ENCODE measurements at places on chromosomes 7 and 10.

GRCh38 chr10:36087006-36088005 is 445.2 kb upstream of the FZD8 start:
- DNase-seq: no peak

- DNase-seq: no peak
Measured at GRCh38 chr7:90841759-90842429, 245.8 kb downstream of the CDK14 start.

GRCh38 chr10:51663086-51663485 is 36.3 kb downstream of the CSTF2T start:
- DNase-seq: no peak

GRCh38 chr7:20306180-20306946 is 24.3 kb upstream of the ITGB8 start:
- DNase-seq: no peak

DNA sequence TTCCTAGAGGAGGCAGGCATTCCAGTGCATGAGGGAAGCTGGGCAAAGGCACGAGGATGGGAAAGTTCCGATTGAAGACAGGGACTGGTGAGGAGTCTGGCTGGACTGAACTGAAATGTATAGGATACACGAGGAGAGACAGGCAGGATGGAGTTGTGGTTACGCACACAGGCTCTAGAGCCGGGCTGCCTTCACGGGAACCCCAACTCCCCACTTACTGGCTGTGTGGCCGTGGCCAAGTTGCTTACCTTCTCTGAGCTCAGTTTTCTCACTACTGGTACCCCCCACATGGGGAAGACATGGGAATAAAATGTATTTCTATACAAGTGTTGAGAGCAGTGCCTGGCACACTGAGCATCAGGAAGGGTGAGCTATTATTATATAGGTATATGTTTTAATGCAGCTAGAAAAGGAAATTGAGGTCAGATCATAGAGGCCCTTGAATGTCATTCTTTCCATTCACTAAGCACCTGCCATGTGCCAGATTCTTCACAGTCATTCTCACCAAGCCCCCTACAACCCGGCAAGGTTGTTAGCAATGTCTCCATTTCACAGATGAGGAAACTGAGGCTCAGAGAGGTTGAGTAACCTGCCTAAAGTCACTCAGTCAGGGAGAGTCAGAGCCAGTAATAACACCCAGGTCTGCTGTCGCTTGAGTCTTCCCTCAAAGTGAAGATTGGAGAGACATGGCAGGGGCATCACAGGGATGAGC is 9.7 kb downstream of the CHST3 start:
- no peak for DNase-seq

GRCh38 chr7:41731493-41732435 is 28.9 kb upstream of the INHBA start:
- no peak for DNase-seq

DNA sequence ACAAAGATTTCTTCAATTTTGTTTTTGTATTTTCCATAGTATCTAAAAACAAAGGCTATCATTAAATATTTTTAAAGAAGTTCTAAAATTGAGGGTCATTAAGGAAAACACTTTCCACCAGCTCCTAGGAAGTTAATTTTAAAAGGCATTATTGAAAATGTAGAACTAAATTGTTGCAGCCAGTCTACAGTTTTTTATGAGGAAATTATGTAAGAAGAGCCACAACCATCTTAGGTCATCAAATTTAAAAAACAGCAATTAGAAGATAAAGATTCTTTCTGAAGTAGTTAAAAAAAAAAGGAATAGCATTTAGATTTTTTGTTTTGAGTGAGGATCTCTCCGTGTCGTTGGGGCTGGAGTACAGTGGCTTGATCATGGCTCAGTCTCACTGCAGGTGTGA is 161.7 kb downstream of the NRBF2 start:
- no peak for DNase-seq

DNA sequence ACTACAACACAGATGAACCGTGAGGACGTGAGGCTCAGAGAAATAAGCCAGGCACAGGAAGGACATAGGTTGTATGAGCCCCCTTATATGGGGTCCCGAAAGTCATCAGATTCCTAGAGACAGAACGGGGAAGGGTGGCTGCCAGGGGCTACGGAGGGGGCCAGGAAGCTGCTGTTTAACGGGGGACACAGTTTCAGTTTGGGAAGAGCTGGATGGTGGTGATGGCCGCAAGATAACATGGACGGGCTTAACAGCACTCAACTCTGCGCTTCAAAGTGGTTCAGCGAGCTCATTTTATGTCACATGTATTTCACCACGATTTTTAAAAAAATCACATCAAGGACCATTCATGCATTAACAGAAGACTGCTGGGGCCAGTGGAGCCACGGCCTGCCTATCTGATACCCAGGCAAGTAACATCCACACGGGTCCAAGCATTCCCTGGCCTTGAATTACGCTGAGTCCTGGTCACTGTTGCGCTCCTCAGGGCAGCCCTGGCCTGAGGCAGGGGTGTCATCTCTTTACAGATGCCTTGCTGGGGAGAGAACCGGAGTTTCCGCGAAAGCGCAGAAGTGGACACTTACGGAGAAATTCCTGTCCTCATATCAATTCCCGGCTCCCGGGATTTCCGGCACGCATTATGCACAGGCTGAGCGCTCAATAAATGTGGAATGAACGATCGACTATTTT is 1.5 kb downstream of the CARD11 start:
- DNase-seq: no peak

DNA sequence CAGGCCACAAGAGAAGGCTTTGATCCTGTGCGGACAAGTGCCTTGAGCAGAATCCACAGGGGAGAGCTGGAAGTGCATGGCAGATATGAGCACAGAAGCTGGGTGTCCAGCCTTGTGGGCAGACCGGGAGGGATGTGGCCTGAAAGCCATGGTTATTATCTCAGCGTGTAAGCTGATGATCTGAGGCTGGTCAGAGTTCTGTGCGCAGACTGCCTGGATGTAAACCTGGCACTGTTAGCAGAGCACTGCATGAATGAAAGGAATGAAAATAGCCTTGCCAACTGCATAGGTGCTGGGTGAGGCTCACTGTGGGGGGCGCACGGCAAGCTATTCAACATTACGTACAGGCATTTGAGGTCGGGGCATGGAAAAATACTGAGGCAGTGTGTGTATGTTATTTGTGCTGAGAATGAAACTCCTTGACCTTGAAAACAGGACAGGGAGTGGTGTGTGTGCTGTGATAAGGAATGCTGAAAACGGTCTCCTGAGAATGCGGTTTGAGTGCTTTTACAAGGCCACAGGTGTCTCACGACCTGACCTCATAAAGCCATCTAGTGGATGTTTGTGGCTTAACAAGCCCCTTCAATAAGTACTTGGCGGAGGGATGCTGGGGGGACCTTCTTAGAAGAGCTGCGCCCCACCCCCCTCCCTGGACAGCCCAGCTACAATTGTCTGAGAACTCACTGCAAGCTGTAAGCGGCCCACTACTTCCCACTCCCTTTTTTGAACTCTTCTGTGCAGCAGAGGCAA is 18.7 kb downstream of the AKR1C1 start:
- peak; percentile 81 for DNase-seq

DNA sequence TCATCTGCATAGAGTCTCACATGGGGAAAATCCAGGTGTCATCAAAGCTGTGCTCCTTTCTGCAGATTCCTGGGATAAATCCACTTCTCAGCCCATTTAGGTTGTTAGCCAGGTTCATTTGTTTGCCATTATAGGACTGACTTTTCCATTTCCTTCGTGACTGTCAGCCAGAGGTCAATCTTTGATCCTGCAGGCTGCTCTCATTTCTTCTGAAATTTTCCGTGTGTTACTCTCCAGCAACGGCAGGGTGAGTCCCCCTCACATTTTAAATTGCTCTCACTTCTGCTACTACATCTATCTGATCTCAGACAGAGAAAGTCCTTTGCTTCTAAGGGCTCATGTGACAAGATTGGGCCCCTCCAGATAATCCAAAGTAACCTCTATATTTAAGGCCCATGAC is 150.7 kb upstream of the BET1 start:
- no peak for DNase-seq
